ENCODE measurements at places on chromosomes 11 and 22. TPM values are rescaled to one million over a fixed set of nuclear protein-coding genes. Genes with fewer than 3 reads are reported as not detected.

- DNase-seq, result no peak
Observed at GRCh38 chr22:25800766-25801165, 58.8 kb downstream of the MYO18B start.

GRCh38 chr11:47399860-47400767 is 8.3 kb upstream of the SLC39A13 start:
- no peak for DNase-seq

GRCh38 chr11:92180226-92180625 is 44.4 kb upstream of the FAT3 start:
- no peak for DNase-seq

- no peak for DNase-seq
Observed at GRCh38 chr22:45235101-45235777, 5.5 kb downstream of the KIAA0930 start.

DNA sequence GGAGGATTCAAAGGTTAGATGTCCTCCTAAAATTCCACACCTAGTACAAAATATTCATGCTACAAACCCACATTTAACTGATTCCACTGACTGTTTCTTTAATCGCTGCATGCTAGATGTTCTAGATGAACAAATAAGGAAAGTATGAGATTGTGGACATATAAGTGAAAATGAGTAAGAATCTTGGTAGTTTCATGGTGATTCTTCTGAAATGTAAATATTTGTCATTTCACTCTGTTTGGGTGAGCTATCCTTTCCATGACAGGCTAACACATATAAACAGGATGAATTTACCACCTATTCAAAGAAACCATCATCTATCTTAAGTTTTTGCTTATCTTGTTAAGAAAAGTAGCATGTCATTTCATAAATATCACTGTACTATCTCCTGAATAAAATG is 14.8 kb downstream of the OR5B3 start:
- no peak for DNase-seq

GRCh38 chr11:64842851-64843685 is 1.4 kb downstream of the CDC42BPG start:
- no peak for DNase-seq

DNA sequence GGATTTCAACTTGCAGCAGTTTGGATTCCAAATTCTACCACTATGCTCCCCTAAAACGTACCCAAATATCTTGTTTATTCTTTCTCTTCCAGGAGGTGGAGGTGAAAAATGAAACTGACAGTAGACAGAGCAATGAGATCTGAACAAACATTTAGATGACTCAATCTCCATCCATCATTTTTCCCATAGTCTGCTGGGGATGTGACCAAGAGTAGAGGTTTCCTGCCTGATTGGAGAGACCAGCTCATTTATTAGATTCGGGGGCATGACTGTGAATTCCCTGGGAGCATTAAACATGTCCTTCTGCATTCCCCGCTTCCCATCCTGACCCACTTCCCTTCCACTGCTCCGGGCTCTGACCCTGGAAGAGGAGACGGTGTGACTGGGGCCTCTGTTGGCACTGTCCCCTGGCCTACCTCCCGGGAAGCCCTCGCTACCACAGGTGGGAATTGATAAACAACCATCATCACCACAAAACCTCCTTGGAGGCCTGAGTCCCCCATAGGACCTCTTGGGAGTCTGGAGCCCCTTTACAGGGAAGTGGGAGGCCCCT is 20.3 kb downstream of the DKK3 start:
- no peak for DNase-seq

GRCh38 chr11:32043737-32044136 is 47.1 kb upstream of the RCN1 start:
- no peak for DNase-seq

DNA sequence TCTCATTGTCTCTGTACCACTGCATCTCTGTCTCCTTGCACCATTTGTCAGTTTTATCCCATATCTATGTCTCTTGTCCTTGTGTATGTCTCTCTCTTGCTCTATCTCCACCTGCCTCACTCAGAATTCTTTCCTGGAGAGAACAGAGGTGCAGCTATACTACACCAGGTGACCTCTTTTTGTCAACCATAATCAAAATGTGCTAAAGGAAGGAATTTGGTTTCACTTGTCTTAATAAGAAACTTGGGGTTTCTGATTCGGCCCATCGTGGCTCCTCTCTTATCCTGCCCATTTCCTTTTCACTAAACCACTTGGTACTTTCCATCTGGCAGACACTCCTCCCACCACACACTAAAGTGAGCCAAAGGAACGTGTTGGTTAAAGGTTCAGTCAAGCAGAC is 2.0 kb upstream of the C11orf42 start:
- DNase-seq, result no peak

DNA sequence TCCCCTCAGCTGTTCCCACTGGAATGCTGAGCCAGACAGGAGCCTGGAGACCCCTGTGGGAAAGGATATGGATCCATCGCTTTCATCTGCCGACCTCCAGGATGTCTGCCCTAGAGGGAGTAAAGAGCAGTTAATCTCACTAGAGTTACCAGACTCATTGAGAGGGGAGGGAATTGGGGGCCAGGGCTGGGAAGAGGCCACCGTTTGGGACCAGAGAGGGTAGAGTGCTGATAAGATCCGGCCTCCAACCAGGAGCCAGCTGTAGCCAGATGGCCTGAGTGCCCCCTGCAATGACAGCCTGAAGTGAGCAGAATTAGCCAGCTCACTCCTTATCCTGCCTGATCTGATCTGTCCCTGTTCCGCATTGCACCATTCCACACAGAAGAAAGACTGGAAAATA is 3.7 kb upstream of the APLNR start:
- DNase-seq, result peak; percentile 57

GRCh38 chr11:12293486-12293885 is 83.9 kb upstream of the PARVA start:
- no peak for DNase-seq

GRCh38 chr11:125092669-125093068 is 18.8 kb downstream of the TMEM218 start:
- peak; percentile 23 for DNase-seq

DNA sequence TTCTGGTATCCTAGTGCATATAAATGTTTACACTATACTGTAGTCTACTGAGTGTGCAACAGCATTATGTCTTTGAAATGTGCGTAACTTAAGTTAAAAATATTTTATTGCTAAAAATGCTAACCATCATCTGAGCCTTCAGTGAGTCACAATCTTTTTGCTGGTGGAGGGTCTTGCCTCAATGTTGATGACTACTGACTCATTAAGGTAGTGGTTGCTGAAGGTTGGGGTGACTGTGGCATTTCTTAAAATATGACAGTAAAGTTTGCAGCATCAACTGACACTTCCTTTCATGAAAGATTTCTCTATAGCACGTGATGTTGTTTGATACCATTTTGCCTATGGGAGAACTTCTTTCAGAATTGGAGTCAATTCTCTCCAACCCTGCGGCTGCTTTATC is 8.5 kb upstream of the CREBZF start:
- no peak for DNase-seq

- DNase-seq, result no peak
Observed at GRCh38 chr11:66885469-66885868, 28.6 kb downstream of the LRFN4 start.

DNA sequence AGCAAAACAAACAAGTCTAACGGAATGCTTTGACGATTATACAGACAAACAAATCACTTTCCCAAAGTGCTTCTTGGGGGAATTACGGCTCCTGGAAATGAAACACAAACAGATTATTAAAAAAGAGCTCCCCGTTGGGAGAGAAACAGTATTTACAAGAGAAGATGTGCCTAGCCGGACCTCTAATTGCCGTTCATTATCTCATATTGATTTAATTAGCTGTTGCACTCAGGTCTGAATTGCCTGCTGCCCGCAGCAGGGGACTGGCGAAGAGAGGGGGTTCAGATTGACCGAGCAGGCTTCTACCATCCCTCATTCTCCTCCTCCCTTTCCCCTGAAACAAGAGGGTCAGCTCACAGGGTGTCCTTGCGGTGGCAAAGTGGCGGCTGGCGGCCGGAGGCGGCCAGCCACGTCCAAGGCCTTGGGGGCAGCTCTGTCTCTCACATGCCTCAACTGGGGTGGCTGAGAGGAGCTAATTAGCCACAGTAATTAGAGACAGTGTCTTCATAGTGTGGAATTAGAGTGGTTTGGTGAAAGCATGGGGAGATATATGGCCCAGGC is 295.1 kb downstream of the MIAT start:
- DNase-seq, result no peak

- DNase-seq, result no peak
Observed at GRCh38 chr22:49460592-49461281, 366.9 kb downstream of the BRD1 start.

GRCh38 chr11:66950112-66950535 is 8.1 kb downstream of the PC start:
- no peak for DNase-seq

DNA sequence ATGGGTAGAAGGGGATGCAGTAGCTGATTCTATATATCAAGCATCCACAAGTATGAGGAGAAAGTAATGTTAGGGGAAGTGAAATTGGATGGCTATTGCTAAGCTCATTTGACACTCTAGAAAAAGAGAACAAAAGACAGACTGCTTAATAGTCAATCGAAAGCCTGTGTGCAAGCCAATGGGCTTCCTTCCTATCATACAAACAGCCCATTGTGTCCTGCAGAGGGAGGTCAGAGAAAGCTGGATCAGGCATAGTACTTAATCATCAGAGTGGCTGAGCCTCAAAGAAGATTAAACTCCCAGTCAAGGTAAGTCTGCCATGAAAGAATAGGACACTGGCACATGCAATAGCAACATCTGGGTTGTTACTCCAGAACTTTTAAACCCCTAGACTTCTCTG is 50.9 kb upstream of the PGR start:
- DNase-seq, result no peak

- DNase-seq, result no peak
Observed at GRCh38 chr22:45970705-45971407, 6.1 kb downstream of the WNT7B start.

DNA sequence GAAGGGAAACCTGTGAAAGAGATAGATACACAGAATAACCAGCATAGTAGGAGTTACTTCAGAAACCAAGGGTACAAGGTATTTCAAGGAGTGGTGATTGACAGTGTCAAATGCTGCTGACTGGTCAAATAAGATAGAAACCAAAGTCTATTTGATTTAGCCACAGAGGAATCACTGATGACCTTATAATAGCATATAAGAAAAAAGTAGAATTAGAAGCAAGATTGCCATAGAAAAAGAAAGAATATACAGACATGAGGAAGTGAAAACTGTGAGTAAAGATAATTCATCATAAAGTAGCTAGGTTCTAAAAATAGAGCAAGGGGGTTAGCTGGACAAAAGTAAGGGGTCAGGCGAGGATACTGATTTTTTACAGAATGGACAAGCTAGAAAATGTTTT is 14.2 kb downstream of the ZBTB44 start:
- no peak for DNase-seq

GRCh38 chr11:121723246-121723741 is 270.5 kb upstream of the SORL1-AS1 start:
- no peak for DNase-seq

DNA sequence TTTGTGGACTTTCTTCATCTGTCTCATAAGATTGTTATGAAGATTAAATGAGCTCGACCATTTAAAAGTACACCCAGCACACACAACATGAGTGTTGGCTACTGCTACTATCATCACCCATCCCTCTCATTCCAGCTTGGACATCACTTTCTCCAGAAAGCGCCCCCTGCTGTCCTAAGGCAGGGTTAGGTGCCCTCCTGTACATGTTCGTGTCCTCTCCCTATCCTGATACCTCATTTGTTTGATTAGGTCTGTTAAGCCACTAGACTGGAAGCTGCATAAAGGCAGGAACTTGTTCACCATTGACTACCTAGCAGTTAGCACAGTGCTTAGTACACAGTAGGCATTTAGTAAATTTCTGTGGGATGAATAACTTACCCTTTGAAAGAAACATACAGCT is 85.5 kb downstream of the ENTHD1 start:
- no peak for DNase-seq

DNA sequence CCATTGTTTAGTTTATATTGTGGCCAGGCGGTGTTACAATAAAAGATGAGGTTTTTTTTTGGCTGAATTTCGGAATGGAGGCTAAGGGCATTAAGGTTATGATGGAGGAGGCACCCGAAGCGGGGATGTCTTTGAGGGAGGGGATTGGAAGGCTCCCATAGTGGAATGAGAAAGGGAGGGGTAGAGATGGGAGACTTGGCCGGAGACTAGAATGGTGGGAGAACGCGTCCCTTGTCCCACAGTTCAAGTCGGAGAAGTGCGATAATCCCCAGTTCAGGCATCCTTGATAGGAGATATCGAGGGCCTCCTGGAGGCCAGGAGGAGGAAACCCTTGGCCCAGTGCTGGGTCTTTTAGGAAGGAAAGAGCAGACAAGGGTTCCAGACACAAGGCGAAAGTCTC is 21.6 kb downstream of the ZNF195 start:
- no peak for DNase-seq

GRCh38 chr11:28738549-28738948 is 630.4 kb downstream of the METTL15 start:
- no peak for DNase-seq

- DNase-seq, result no peak
Observed at GRCh38 chr22:39776295-39777009, 117.1 kb downstream of the ENTHD1 start.

GRCh38 chr11:44775366-44775984 is 48.7 kb downstream of the TSPAN18 start:
- DNase-seq, result no peak

GRCh38 chr11:63680834-63681320 is 423 bp upstream of the RTN3 start:
- peak; percentile 57 for DNase-seq

DNA sequence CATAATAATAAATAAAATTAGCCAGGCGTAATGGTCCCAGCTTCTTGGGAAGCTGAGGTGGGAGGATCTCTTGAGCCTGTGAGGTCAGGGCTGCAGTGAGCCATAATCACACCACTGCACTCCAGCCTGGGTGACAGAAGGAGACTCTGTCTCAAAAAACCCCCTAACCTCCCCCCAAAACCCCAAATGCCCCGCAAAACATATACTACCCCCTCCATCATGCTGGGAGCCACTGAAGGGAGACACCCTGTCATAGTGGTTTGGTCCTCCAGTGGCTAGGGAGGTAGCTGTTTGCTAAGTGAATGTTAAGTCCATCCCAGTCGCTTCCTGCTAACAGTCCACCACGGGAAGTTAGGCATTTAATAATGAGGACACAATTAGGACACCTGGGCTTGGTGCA is 125.0 kb downstream of the ABTB2 start:
- DNase-seq, result no peak

TRPM5 gene
- total RNA-seq, result not detected

PTH gene
- total RNA-seq, result not detected

SLC37A4 gene
- total RNA-seq, result 8.2 TPM

OR5T2 gene
- total RNA-seq, result not detected

C22orf23 gene
- total RNA-seq, result not detected

DDI1 gene
- total RNA-seq, result not detected

APOL4 gene
- 2.1 TPM for total RNA-seq

SCGB1C1 gene
- total RNA-seq, result not detected

RTN4R gene
- total RNA-seq, result 1.0 TPM

SCN4B gene
- total RNA-seq, result 2.5 TPM

SAA1 gene
- total RNA-seq, result 6.8 TPM

RAB38 gene
- total RNA-seq, result 1.4 TPM

GLYATL2 gene
- not detected for total RNA-seq

SPI1 gene
- total RNA-seq, result 7.5 TPM

WNT11 gene
- 1.6 TPM for total RNA-seq

ZDHHC13 gene
- 16.0 TPM for total RNA-seq

SESN3 gene
- total RNA-seq, result 9.9 TPM

HMOX1 gene
- total RNA-seq, result 11.1 TPM

PARVB gene
- 86.5 TPM for total RNA-seq
